ENCODE measurements at places on chromosomes 7 and 10. TPM values are rescaled to one million over a fixed set of nuclear protein-coding genes. Genes with fewer than 3 reads are reported as not detected.

UTF1 gene
- total RNA-seq, result 0.17 TPM

CD36 gene
- total RNA-seq, result not detected

GRCh38 chr10:63103971-63104409, 29.1 kb upstream of the NRBF2 start:
- DNase-seq, result no peak

DNA sequence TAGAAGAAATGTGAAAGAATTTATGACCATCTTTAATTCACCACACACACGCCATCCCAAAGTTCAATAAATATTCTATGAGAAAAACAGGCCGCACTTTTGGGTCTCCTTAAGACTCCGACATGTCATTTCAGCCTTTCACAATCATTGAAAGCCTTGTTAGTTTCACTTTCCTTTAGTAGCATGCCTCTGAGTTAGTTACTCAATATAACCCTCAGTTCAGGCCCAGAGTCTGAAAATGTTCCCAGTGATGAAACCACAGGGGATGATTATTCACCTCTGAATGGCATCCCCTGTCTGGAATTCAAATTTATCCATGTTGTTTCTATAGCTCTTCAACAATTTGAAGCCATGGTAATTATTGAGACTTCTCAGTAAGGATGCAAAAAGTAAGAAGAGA, 278.1 kb upstream of the NRP1 start:
- no peak for DNase-seq

- DNase-seq, result no peak
Measured at GRCh38 chr10:126880926-126881325, 24.3 kb upstream of the DOCK1 start.

GRCh38 chr7:128275681-128276080, 34.6 kb downstream of the LEP start:
- DNase-seq, result no peak

DNA sequence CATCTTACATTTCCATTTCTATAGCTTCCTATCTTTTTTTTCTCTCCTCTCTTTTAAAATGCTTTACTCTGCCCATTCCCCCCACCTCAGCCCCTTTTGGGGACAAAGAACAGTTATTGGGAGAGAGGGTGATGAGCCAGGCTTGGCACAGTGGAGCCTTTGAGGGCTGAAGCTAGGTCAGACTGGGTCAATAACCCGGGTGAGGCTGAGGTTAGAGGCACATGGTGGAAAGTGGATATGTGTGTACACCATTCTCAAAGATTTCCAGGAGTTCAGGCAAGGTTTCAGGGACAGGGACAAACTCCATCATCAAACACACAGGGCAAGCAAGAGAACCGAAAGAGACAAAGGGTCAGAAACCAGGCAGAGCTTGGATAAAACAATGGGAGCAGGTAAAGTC, 11.5 kb downstream of the ABCB4 start:
- no peak for DNase-seq

GRCh38 chr7:45033261-45033930, 33.4 kb downstream of the CCM2 start:
- no peak for DNase-seq

GRCh38 chr10:89280508-89280907, 21.3 kb upstream of the IFIT2 start:
- no peak for DNase-seq
